Glomerular endothelial cell (primary cell): ENCODE measurements at places on chromosomes 4 and X.

DNA sequence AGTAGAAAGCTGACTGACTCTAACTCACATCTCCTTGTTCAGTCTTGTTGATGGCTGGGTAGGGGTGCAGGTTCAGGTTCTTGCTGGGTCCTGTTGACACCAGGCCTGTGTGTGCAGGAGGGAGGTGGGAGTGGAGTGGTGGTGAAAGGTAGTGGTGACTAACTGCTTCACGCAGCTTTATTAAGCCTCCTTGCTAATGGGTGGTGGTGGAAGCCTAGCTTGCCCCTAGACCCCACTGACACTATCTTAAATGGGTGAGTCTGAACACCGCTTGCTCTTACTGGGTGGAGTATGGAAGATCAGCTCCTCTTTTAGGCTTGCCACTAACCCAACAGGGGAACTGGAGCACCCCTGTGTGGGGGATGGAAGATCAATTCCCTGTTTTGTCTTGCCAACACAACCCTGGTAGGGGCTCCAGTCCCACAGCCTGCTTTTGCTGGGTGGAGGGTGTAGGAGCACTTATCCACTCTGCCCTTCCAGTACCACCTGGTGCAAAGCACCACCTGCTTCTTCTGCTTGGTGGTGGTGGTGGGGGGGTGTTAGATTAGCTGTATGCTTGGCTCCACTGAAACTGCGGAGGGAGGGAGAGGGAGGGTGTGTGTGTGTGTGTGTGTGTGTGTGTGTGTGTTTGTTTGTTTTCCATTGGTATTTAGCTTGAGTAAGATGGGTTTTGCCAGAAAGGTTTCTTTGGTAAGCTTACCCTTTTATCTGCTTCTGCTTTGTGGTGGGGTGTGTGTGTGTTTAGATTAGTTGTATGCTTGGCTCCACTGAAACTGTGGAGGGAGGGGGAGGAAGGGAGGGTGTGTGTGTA lies 25.6 kb downstream of the KDM6A start:
- DNase-seq = no peak

GRCh38 chrX:124493984-124494383 lies 147.6 kb downstream of the SH2D1A start:
- DNase-seq = no peak

GRCh38 chr4:92303621-92304027 lies at the start of gene GRID2:
TSS of gene GRID2 (plus strand) at chr4:92303966.
- DNase-seq = no peak

DNA sequence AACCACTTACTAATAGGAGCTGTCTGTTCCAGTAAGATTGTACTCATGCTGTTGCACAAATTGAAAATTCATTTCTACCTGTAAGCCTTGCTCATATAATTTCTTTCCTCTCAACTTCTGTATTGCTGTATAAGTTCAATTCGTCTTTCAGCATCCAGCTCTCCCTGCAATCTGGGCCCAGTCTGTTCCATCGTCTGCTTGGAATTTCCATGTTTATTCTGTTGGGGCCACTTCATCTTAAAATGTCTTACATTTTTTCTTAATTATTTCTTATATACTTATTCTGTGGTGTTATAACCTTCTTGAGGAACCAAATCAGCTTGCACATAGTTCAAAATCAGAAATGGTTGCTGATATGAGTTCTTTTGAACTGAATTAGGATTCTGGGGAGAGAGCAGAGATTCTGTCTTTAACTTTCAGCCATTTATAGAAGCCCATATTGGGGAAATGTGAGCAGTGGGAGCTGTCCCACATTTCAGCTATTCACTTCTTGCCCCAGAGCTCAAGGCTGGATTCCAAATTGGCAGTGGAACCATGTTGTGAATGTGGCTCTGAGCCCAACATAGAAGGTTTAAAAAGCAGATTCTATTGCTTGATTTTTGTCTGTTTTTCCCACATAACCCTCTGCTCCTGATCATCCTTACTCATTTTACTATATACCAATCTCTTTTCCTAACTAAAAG lies 291.9 kb downstream of the BMPR1B start:
- no peak for DNase-seq

- DNase-seq = no peak
These were observed 752 bp downstream of the MBTPS2 start for GRCh38 chrX:21840193-21840545.

- DNase-seq = no peak
These were observed 12.0 kb downstream of the MAB21L2 start for GRCh38 chr4:150593996-150594395.

GRCh38 chrX:44529310-44529709 lies 13.3 kb downstream of the FUNDC1 start:
- no peak for DNase-seq

DNA sequence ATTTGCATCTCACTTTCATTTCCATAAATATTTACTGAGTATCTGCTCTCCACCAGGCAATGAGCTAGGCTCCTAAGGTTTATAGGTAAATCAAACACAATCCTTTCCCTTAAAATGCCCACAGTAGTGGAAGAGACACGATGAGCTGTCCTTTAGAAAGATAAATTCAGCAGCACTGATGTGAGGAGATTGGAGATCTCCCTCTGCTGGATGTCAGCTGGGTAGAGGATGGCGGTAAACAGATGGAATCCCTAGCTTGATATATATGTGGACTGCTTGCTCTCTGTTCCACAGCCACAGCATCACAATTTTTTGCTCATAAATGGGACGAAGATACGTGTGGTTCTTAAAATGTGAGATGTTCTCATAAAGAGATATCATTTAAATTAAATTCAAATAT lies 216.4 kb upstream of the RASGEF1B start:
- DNase-seq = no peak

DNA sequence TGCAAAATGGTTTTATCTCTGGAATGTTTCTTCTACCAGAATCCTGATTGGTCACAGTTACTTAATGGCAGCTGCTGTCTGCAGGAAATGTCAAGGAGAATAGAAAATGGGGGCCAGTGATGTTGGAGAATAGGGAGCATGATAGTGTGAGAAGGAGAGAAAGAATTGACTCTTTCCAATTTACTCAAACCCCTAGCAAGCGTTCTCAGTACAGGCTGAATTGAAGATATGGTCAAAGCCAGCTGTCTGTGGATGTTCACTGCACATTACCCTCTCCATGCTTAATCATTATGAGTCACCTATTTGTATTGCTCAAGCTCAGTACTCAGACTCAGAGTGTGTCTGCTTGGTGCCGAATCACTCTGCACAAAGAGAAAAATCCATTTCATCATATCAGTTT lies 57.8 kb upstream of the FAM47B start:
- peak; percentile 7 for DNase-seq

DNA sequence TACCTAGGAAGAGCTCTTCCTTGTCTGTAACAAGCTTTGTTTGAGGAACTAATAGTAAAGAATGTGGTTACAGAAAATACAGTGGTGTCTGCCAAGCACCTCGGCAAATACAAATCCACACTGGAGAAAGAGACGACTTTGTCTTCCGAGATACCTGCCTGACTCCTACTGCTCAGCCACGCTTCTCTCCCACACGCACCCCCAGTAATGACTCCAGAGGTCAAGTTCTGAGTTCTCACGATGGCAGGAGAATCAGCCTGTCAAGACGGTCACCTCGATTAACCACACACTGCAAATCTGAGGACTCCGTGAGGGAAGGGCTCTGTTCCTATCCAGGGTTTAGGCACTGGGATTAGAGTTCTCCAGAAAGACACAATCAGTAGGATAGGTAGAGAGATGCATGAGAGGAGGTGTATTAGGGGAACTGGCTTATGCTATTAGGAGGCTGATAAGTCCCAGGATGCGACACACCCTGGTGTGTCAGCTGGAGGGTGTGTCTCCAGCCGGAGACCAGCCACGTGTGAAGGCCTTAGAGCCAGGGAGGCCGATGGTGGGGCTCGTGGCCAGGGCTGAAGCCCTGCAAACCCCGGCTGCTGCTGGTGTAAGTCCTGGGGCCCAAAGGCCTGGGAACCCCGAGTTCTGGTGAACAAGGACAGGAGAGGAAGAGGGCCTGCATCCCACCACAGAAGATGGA lies 8.4 kb upstream of the TRIML2 start:
- DNase-seq = no peak

- no peak for DNase-seq
These were observed 24.1 kb downstream of the CXCL8 start for GRCh38 chr4:73764513-73764912.

- no peak for DNase-seq
These were observed 33.3 kb upstream of the ETNPPL start for GRCh38 chr4:108796173-108796572.

DNA sequence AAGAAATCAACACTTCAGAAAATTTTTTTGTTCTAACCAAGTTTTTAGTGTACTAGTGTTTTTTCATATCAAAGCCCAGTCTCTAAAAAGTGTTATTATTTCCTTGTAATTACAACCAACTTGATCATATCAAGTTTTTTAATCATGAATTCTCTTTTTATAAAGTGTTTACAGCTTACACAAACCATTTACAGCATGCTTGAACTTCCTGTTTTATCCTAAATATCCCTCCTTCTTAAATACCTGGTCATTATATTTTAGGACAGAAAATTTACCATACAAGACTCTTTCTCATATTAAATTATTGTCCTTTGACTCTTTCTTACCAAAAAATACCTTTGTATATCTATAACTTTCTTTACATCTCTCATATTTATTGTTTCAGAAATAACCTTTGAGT lies 89.4 kb upstream of the NPY2R start:
- DNase-seq = no peak

DNA sequence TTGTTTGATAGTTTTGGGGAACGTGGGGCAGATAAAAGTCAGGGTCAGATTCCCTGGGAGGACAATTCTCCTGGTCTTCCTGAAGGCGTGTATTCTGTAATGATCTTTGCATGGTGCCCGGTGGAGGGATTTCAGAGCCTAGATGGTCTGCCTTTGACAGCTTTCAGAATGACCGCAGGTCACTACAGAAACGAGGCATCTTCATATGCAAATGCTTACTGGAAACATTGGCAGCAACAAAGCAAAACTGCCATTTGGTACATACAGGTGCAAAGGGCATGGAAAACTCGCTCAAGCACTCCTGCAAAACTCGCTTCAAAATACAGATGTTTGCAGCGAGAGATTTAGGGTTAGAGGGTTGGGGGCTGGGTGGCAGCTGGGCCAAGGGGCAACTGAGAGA lies 8.8 kb downstream of the C4orf50 start:
- DNase-seq = no peak

GRCh38 chrX:44012484-44013096 lies 39.4 kb upstream of the NDP start:
- DNase-seq = no peak

- DNase-seq = no peak
These were observed 227.6 kb upstream of the HDX start for GRCh38 chrX:84729809-84730208.

DNA sequence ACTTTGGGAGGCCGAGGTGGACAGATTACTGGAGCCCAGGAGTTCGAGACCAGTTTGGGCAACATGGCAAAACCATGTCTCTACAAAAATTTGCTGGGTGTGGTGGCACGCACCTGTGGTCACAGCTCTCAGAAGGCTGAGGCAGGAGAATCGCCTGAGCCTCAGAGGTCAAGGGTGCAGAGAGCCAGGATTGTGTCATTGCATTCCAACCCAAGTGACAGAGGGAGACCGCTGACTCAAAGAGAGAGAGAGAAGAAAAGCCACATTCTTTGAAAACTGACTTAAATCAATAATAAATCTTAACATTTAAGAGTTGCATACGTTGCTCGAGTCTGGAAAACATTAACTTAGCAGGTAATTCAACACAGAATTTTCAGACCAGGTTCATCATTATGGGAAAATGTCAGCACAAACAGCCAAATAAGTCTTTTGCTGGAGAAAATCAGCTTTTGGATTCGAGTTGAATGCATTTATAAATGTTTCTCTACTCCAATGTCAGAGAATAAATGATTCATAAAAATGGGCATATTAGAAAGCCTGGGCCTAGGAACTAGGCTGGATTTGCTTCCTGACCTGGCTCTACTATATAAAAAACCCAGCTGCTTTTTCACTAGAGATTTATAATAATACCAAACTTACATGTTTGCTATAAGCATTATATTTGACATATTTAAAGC lies 68.3 kb upstream of the RBPJ start:
- DNase-seq = no peak

DNA sequence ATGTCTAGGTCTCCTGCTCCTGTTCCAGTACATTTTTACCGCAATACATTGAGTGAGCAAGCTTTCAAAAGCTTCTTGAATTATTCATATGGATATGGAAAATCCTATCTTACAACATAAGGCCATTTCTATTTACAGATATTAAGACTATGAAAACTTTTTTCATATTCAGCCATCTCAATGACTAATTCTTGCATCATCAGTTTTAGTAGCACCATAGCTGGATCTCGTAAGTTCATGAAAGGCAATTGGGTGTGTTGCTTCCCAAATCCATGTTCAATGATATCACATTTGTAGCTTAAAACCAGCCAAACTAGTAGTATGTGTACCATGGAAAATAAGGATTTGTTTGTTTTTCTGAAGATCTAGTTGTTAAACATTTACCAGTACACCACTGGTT lies 118.3 kb upstream of the GABRA2 start:
- no peak for DNase-seq

DNA sequence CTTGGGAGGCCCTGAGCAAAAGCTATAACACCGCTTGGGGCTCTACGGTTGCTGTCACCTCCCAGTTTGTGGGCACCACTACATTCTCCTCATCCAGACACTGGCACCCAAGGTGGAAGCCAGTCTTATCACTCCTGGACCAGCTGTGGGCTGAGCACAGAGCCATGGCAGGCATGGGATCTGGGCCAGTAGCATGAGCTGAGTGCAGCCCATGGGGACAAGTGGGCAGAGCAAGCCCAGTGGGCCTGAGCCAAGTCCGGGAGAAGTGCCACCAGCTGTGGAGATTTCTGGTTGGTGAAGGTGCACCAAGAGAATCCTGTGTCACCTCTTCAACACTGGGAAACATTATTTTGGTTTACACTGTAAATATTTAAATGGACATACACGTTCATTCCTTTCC lies 1013.0 kb downstream of the TECRL start:
- no peak for DNase-seq

- DNase-seq = no peak
These were observed 182.1 kb upstream of the DIAPH2 start for GRCh38 chrX:96502507-96502906.

- no peak for DNase-seq
These were observed 885 bp downstream of the CCDC110 start for GRCh38 chr4:185470501-185471195.

DNA sequence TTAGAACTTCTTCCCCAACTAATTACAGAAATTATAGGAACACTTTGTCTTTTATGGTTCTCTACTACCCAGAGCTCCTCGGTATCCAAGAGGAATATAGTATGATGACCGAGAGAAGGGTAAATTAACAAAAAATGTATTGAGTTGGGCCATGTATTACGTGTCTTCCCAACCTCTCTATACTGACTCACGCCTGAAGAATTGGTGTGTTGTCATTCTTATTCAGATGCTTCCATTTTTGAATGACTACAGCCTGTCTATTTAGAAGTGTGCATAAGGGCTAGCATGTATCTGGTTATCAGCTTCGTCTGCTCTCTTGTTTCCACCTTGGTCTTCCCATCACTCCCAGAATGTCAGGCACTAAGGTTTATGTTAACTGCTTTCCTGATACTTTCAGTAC lies 24.5 kb upstream of the SCD5 start:
- DNase-seq = no peak

DNA sequence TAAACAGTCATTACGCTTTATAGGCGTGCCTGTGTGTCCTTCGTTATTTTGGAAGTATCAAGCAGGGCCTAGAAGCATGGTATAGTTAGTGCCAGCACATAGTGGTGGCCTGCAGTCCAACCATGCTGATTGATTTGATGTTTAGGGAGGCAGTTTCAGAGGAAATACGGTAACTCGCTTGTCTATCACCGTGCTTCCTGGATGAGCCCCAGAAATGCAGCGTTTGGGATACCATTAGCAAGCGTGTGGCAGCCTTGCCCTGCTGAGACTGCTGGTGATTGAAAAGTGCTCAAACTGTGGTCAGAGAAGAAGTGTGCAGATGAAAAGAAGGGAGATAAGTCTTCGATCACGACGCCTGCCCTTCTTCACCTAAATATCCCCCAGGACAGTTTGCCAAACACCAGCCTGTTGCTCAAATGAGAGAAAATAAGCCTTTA lies 158.4 kb downstream of the CHIC2 start:
- DNase-seq = no peak
